Thyroid gland (tissue), 4 donors: ENCODE measurements at places on chromosomes 5 and 9. TPM values are rescaled to one million over a fixed set of nuclear protein-coding genes. Genes with fewer than 3 reads are reported as not detected.
A peak's percentile ranks its signal among the peaks of the same experiment; 100 is the strongest.

DNA sequence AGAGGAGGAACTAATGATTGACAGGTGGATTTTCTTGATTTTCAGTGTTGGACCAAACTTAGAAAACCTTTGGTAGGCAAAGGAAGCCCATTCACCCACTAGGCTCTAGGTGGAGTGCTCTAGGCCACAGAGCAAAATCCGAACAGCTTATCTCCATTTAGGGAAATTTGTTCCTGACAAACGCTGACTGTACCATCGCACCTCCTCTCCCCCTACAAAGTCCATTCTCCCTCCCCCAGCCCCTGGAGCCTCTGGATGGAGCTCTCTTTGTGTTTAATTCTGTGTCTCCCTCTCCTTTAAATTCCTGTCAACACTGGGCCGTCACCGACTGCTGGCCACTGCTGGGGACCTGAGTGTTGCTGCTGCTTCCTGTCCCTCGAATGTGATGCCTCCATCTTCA is 350.1 kb upstream of the IRX2 start:
- DNase-seq, result no peak

DNA sequence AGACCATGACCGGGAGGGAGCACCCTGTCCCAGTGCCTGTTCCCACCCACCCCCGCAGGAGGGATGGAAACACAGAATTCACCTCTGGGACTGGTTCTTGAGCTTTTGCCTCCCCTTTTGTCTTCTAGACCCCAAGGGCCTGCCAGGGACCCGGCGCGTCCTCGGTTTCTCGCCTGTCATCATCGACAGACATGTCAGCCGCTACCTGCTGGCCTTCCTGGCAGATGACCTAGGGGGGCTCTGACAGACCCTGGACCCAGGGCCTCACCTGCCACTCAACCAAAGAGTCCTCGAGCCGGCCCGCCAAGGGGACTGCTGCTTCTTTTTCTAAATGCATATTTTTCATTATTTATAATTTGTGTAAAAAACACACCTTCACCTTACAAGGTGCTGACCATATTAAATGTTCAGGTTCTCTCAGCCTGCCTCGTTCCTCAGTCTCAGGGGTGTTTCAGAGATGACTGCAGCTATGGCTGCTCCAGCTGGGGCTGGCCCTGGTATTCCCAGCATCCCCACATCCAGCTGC is 16.9 kb downstream of the CARD19 start:
- peak; percentile 2 for DNase-seq

DNA sequence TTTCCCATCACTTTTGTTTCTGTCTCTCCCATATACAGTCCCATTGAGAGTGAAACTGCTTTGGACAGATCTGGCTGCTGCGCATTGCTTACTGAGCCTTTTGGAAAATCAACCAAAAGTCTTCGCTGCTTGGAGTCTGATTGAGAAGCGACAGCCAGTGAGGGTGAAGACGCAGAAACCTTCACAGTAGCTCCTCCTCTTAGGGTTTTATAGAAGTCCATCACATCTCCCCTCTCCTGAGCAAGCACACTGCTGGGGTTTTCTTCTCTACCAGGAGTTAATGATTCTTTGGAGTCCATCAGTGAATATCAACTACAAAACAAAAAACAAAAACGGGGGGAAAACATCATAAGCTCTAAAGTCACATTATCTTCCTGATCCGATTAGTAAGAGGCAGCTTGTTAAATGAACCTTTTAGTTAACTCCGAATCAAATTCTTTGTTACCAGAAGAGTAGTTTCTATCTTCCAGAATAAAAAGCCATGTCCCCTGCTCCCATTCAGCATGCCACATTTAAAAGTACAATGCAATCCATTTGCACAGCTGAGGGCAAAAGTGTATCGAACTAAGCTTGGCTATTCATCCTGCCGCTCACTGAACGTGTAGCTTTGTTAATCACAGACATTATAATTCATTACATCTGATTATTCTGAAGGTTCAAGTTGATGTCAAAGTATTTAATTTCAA is 2.8 kb downstream of the NR3C1 start:
- no peak for DNase-seq

DNA sequence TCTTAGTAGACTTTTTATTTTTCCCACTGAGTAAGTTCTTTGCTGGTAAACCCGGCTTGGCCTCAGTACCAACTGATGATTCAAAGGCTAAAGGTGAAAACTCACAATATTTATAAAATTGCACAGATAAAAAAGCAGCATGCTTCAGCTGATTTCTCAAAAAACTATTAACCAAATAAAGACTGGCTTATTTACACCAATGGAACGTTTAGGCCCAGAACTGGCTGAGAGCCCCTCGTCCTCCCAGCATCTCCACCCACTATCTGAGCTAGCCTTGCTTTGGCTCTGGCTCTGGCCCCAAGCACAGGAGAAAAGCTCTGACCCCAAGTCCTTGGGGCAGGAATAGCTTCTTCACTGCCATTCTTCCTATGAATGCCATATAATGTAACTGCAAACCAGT is 68.5 kb downstream of the SPTLC1 start:
- DNase-seq, result no peak

GRCh38 chr5:66694036-66694435 is 97.8 kb downstream of the MAST4 start:
- peak; percentile 17 for DNase-seq

GLDC gene
- 1.7 TPM for total RNA-seq
